ENCODE measurements at places on chromosomes 6 and 20. TPM values are rescaled to one million over a fixed set of nuclear protein-coding genes. Genes with fewer than 3 reads are reported as not detected.

The TMEM200A gene
- 13.6 TPM for total RNA-seq

GRCh38 chr20:20273286-20273685, 94.6 kb upstream of the INSM1 start:
- no peak for DNase-seq

The PPDPF gene
- 74.0 TPM for total RNA-seq

The BMP5 gene
- 34.5 TPM for total RNA-seq

- no peak for DNase-seq
Measured at GRCh38 chr20:61989741-61990140, 75.9 kb downstream of the TAF4 start.

DNA sequence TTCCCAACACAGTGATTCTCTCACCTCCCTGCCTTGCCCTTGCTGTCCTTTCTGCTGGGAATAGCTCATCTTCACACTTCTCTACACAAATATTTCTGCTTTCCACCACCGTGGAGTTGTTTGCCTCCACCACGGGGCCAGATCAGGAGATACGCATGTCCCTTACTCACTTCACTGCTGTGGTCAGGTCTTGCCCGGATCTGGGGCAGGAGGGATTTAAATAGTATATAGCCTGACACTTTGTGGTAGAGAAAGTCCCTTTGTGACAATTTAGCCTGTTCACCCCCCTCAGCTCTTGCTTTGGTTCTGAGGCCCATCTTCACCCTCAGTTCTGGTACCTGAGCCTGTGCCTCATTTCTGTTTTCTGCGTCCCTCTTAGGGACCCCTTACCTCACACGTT, 92.6 kb upstream of the PREP start:
- no peak for DNase-seq

DNA sequence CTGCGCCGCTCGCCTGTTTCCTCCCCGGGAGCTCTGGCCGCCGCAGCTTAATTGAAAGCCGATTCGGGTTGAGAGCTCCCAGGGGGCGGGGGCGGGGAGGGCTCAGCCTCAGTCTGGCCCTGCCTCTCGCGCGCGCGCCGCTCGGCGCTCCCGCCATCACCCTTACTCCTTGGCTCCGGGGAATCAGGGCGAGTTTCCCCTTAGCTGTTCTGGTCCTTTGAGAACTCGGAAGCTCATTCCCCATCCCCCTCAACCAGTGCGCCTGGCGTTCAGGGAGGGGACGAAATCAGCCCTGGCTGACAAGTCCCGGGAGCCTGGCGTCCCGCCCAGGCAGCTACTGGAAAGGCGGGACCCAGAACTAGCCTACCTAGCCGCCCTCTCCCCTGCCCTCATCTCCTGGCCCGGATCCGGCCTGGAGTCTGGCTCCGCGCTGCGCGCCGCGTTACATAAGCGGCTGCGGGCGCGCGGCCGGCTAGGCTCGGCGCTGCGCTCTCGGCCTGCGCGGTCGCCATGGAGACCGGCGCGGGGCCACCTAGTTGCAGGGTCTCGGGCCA, 2.8 kb downstream of the SLC12A5 start:
- peak; percentile 76 for DNase-seq

The LPIN3 gene
- total RNA-seq, result 3.1 TPM

- no peak for DNase-seq
Measured at GRCh38 chr20:59413326-59413865, 113.0 kb downstream of the EDN3 start.

The LY6G5C gene
- total RNA-seq, result 0.40 TPM

- no peak for DNase-seq
Measured at GRCh38 chr6:31651602-31652191, 764 bp downstream of the BAG6 start.

GRCh38 chr20:8287340-8287739, 155.3 kb downstream of the PLCB1 start:
- no peak for DNase-seq

GRCh38 chr20:39036011-39036410, 73.9 kb downstream of the DHX35 start:
- DNase-seq, result no peak

GRCh38 chr6:70507161-70507560, 59.6 kb upstream of the SDHAF4 start:
- DNase-seq, result no peak

GRCh38 chr6:17278289-17279063, 2.7 kb upstream of the RBM24 start:
- no peak for DNase-seq

DNA sequence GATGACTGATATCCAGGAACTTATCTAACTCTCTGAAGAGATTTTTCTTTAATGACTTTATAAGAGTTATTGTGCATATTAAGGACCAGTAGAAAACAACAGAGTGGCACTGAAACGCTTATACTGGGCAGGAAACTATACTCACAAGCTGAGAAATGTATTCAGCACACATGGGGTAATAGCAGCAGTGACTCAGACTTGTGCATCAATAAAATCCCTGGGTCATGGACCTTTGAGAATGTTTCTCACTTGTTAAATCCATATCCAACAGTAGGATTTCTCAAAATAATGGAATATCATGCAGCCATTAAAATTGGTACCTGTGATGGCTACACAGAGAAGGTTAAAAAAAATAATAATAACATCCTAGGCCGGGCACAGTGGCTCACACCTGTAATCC, 219.5 kb downstream of the BTBD9 start:
- no peak for DNase-seq

The SLC17A4 gene
- not detected for total RNA-seq

The TMEM217 gene
- 1.3 TPM for total RNA-seq

The SLC35F1 gene
- 27.8 TPM for total RNA-seq

The ZBP1 gene
- total RNA-seq, result 0.20 TPM

The NKX2-2 gene
- total RNA-seq, result 6.6 TPM

DNA sequence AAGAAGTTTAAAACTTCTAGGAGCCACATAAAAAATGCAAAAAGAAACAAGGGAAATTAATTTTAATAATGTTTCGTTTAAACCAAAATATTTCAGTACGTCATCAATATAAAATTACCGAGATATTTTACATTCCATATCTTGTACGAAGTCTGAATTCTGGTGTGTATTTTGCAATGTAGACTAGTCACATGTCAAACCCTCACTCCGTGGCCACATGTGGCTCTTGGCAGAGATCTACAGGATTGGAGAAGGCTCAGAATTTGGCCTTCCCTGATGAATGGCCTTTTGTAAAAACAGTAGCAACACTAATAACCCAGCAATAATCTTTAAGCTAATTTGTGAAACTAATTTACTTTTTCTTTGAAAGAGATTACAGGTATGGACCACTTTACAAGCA, 217.1 kb downstream of the PRL start:
- DNase-seq, result no peak

DNA sequence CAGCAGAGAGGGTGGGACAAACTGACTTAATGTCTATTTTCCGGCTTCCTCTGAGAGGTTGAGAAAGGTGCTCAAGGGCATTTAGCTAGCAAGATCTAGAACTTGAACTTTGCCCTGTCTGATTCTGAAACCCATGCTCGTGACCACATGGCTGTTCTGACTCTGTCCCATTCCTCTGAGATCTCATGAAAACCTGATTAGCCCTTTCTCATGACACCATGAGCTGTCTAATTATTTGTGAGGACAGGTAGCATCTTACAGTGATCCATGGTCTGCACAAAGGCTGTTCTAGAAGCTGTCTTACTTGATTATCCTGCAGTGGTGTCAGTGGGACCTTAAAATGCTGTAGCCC, 89.6 kb upstream of the TOX2 start:
- DNase-seq, result no peak

- no peak for DNase-seq
Measured at GRCh38 chr20:55273149-55273548, 732.2 kb downstream of the CBLN4 start.

The RBM12 gene
- total RNA-seq, result 73.9 TPM

GRCh38 chr6:24504649-24505586, 10.1 kb downstream of the ALDH5A1 start:
- DNase-seq, result no peak

DNA sequence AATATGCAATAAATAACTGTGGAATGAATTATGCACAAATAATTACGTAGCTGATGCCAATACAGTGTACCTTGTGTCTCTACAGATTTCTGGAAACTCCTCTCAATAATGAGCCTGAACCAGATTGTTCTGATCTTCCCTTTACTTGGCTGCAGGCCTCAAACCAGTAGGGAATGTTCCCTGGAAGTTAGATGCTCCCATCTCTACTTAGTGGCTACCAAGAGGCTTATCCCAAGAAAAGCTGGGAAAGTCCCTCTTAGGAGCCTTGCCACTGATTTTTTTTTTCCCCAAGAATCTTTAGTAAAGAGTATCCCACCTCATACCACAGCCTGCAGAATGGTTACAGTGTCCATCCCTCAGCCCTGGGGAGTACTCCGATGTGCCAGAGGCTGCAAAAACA, 702.1 kb downstream of the RFPL4B start:
- no peak for DNase-seq

DNA sequence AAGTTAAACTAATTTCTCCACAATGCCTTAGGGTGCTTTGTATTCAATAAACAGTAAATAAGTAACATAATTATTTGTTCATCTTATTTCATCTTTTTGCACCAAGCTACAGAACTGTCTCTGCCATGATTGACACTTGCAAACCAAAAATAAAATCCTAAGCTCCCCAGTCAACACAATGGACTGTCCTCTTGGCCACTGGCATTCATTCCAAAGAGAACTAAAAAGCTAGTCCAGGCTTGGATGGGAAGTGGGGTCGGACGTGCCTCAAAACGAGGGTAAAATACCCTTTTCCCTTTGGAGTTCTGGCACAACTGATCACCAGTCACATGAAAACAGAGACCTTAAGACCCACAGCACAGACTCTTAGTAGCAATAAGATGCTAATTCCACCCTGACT, 66.4 kb upstream of the THBS2 start:
- no peak for DNase-seq

The DAAM2 gene
- 95.6 TPM for total RNA-seq

GRCh38 chr6:80433010-80433672, 326.7 kb downstream of the BCKDHB start:
- no peak for DNase-seq

DNA sequence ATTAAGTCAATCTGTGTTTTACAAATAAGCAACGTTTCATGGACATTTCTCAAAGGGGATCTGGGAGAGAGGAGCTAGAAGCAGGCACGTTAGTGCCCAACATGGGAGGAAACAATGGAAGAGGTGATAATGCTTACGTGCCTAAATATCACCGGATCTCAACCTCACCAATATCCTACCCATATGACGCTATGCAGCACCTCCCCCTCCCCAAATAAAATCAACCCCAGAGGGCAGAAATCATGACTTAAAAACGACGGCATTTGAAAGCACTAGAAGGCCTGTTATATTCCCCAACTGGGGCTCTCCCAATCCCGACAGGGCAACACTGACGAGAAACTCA, 425 bp downstream of the HBS1L start:
- DNase-seq, result no peak

GRCh38 chr20:33233129-33233774, 2.5 kb upstream of the BPIFA1 start:
- no peak for DNase-seq

- no peak for DNase-seq
Measured at GRCh38 chr6:138467901-138468300, 31.4 kb downstream of the NHSL1 start.

DNA sequence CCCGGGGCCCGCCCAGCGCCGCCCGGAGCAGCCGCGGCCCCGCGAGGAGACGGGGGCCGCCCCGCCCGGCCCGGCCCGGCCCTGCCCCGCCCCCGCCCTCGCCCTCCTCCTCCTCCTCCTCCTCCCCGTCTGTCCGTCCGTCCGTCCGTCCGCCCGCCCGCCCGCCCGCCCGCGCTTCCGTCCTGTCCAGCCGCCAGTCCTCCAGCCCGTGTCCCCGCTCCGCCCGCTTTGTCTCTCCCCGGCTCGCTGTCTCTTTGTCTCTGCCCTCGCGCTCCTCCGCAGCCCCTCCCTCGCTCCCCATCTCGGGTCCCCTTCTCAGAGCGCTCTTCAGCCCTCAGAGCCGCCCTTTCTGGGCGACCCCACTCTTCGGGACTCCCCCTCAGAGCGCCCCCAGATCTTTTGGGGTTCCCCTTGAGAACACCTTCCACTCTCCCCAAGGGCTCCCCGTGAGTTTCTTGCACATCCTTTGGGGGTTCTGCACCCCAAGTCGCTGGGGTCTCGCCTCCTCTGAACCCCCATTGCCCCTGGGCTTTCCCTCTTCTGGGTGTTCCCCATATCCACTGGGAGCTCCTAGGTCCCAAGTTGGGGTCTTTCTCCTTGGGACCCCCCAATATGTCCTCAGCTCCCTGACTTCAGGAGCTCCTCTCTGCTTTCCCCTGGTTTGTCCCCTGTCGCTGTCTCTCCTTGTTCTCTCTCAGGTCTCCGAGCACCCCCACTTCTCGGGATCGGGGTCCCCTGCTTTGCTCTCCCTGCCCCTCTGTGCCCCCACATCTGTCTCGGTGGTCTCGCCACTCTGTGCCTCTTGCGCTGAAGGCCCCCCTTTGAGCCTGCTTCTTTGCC, 79.5 kb upstream of the MYL9 start:
- peak; percentile 87 for DNase-seq

The ZSCAN9 gene
- total RNA-seq, result 26.0 TPM

GRCh38 chr20:22216984-22217383, 367.4 kb downstream of the FOXA2 start:
- DNase-seq, result no peak

DNA sequence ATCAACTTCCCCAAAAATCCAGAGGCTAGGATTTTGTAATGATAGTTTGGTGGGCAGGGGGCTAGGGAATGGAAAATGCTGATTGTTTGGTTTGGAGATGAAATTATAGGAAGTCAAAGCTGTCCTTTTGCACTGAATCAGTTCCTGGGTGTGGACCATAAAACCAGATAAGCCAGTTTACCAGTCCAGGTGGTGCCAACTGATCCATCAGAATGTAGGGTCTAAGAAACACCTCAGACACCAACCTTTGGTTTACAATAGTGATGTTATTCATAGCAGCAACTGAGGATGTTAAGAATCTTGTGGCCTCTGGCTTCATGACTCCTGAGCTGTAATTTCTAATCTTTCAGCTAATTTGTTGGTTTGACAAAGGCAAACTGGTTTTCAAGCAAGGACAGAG, 496.6 kb upstream of the EPHA7 start:
- no peak for DNase-seq

DNA sequence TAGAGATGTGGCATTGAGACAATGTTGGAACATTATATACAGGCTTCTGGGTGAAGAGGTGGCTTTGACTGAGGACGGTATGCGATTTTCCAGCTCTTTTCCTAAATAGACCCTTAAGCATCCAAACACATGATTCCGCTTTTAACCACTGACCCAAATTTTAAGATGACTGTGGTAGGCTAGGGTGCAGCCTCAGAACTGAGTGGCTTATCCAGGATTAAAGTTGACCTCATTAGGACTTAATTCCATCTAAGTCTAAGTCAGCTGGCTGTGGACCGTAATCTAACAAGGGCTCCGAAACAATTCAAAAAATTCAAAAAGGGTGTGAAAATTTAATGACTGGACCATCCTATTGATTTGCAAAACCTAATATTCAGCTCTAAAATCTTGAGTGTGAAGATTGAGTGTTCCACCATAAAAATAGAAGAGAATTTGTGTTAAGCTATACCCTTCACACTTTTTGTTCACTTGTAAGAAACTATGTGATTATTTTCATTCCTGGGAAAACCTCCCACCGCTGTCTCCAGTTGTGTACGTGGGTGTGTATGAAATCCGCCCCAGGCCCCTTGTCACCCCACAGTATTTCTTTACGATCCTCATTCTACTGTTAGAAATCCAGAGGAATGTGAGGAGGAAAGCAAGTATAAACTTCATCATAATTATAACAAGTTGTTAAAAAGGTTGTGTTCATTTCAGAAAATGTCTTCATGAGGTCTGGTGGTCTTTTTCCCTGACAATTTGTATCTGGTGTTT, 2.7 kb downstream of the PCMTD2 start:
- no peak for DNase-seq

Data from spinal cord (tissue), 10 donors.